ENCODE measurements at places on chromosomes 2 and 18.

DNA sequence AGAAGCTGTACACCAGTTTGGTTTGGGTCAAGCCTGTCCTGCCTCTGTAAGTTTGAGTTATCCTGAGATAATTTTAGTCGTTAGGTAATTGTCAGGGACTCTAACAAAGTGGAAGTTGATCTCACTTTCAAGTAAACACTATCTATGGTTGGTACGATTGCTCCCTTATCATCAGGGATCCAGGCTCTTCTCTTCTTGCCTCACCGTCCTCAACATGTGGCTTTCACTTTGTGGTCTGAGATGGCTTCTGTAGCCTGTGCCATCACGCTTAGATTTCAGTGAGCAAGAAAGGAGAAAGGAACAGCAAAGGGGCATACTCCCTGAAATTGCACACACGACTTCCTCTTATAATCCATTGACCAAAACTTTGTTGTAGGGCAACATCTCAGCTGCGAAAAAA lies 115.6 kb downstream of the CTAGE1 start:
- no peak for DNase-seq

GRCh38 chr2:78546843-78547242 lies 478.7 kb upstream of the REG3G start:
- no peak for DNase-seq

GRCh38 chr2:95225658-95226057 lies 18.3 kb downstream of the ZNF892 start:
- DNase-seq: no peak

DNA sequence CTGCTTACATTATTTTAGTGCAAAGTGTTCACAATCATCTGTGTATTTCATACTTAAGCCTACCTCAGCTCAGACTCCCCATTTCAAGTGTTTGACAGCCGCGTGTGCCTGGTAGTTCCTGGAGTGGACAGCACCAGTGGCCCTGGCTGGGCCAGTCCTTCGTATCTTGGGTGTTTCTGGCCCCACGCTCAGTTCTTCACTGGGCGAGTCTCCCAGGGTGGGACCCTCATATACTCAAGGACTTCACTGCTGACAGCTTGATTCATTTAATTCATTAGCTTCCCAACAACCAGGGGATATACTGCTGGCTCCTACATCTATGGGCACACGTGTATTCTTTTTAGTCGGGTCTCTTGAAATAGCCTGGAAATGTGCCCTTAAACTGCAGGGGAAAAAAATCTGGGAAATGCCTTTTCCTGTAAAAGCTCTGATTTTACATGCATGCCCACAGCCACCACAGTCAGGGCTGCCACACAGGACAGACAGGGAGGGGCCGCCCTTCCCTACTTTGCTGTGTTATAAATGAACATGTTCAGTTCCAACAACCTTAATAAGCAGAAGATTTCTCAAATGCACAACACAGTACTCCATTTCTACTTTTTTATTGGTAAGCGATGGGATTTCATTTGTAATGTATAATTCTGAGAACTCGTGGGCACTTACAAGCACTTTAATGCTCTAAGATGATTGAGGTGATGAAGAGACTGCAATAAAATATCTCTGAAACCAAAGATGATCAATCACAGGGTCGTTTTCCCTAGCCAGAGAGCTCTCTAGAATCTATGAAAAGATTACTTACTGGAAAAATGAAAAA lies 205.5 kb upstream of the REV1 start:
- DNase-seq: no peak

DNA sequence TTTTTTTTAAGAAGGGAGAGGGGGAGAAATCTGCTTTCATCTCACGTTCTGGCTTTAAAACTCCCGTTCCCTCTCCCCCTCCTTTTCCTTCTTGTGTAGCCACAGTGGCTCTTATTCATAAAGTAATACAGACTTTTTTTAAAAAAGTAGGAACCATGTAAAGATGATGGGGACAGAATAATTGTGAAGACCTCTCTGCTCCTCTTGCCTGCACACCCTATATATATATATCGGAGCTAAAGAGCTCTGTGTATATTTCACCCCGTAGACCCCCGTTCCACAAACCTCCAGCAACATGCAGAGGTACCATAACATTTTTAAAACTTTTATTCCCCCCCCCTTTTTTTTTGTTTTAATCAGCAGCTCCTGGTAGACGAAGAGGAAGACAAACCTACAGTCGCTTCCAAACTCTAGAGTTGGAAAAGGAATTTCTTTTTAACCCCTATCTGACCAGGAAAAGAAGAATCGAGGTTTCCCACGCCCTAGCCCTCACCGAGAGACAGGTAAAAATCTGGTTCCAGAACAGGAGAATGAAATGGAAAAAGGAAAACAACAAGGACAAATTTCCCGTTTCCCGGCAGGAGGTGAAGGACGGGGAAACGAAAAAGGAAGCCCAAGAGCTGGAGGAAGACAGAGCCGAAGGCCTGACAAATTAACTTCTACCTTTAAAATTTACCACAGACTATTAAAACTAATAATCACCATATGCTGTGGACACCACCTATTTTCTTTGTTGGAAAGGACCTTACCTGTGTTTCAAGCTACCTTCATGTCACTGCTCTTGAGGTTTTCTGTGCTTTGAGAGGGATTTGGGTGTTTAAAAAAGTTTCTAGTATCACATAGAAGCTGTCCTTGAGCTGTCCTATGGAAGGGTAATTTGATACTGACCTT lies 1.7 kb downstream of the HOXD8 start:
- DNase-seq: no peak

- no peak for DNase-seq
Observed at GRCh38 chr18:11064727-11065460, 84.5 kb downstream of the PIEZO2 start.

GRCh38 chr2:144154205-144154604 lies 365.7 kb downstream of the ZEB2 start:
- DNase-seq: no peak

DNA sequence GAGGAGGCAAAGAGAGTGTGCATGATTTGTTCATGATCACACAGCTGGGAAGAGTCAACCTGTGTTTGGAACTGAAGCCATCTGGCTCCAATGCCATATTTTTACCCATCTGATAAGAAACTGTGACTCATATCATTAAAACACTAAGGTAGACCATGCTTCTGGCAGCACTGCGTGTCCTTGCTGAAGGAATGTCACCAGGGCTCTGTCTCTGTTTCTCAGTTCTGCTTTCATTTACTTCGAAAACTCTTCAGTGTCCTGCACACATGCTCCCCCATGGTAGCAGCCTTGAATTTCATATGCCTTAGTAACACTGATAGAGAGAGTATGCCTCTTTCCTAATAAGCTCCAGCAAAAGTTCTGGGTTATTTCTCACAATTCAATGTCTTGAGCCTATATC lies 830.4 kb downstream of the DCDC2C start:
- DNase-seq: no peak

- peak; percentile 87 for DNase-seq
Observed at GRCh38 chr2:3214806-3215404, 162.7 kb downstream of the EIPR1 start.

GRCh38 chr2:108074946-108075345 lies 88.6 kb downstream of the SLC5A7 start:
- DNase-seq: no peak

DNA sequence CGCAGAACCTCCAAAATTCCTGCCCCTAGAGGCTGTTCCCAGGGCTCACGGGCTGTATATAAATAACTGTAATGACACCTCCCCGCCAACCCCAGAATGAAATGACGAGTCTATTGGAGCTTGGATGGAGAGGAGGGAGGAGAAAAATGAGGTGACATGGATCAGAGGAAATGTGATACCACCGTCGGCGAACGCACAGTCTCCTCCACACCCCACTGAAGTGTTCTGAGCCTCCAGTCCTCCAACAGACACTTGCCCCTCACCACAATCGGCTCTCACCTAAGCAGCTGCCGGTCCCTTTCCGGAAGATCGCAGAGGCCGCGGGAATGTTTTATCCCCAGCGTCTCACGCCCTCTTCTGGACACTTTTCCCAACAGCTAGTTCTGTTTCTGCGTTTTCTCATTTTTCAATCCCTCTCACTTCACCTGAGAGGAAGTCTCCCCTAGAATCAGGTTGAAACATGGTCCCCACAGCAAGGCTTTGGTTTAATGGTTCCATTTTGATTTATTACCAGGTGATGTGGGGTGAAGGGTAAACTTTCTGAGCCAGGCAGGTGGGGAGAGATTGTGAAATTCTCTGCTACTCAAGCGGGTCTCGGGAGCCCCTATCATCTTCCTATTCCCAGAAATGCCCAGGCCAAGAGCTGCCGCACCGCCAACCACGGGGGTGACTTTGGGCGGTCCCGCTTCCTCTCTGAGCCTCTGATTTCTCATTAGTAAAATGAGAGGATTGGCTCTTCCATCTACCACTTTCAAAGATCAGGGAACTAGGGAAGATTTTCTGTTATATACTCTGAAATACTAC lies 9.1 kb upstream of the MYO5B start:
- DNase-seq: peak; percentile 55

- no peak for DNase-seq
Observed at GRCh38 chr2:170690640-170691039, 24.5 kb upstream of the SP5 start.

GRCh38 chr18:75607701-75608100 lies 180.2 kb upstream of the SMIM21 start:
- no peak for DNase-seq

GRCh38 chr2:64062840-64063239 lies 43.6 kb upstream of the VPS54 start:
- no peak for DNase-seq

- no peak for DNase-seq
Observed at GRCh38 chr2:174842496-174842895, 78.2 kb upstream of the CHRNA1 start.
